Vagina (tissue), 2 donors: ENCODE measurements at places on chromosomes 7 and 10. TPM values are rescaled to one million over a fixed set of nuclear protein-coding genes. Genes with fewer than 3 reads are reported as not detected.
A peak's percentile ranks its signal among the peaks of the same experiment; 100 is the strongest.

GRCh38 chr10:8315619-8316021 lies 261.1 kb downstream of the GATA3 start:
- H3K4me1 ChIP-seq: no peaks in the 10 kb centered on the region
- H3K4me3 ChIP-seq: no peak overlapping the region
- no peak overlapping the region for H3K27ac ChIP-seq
- DNase-seq: no peak

- H3K4me1 ChIP-seq: no peaks in the 10 kb centered on the region
- no peak overlapping the region for H3K27ac ChIP-seq
- DNase-seq: no peak
Observed at GRCh38 chr7:84091318-84091717, 103.3 kb downstream of the SEMA3A start.

GRCh38 chr7:157005456-157006204 lies 4.8 kb downstream of the MNX1 start:
- no peak overlapping the region for H3K27ac ChIP-seq
- no peak for DNase-seq
- H3K36me3 ChIP-seq: no peaks in the 10 kb centered on the region
- peaks cover 30% of the 10 kb centered on the region for H3K27me3 ChIP-seq

- peaks cover 26% of the 10 kb centered on the region for H3K4me1 ChIP-seq
- no peaks in the 10 kb centered on the region for H3K36me3 ChIP-seq
- H3K4me3 ChIP-seq: no peak overlapping the region
- no peak overlapping the region for H3K27ac ChIP-seq
- no peak for DNase-seq
Observed at GRCh38 chr10:128062881-128063563, 63.2 kb downstream of the MKI67 start.

ATP5F1C gene
- 188 TPM for total RNA-seq

DNA sequence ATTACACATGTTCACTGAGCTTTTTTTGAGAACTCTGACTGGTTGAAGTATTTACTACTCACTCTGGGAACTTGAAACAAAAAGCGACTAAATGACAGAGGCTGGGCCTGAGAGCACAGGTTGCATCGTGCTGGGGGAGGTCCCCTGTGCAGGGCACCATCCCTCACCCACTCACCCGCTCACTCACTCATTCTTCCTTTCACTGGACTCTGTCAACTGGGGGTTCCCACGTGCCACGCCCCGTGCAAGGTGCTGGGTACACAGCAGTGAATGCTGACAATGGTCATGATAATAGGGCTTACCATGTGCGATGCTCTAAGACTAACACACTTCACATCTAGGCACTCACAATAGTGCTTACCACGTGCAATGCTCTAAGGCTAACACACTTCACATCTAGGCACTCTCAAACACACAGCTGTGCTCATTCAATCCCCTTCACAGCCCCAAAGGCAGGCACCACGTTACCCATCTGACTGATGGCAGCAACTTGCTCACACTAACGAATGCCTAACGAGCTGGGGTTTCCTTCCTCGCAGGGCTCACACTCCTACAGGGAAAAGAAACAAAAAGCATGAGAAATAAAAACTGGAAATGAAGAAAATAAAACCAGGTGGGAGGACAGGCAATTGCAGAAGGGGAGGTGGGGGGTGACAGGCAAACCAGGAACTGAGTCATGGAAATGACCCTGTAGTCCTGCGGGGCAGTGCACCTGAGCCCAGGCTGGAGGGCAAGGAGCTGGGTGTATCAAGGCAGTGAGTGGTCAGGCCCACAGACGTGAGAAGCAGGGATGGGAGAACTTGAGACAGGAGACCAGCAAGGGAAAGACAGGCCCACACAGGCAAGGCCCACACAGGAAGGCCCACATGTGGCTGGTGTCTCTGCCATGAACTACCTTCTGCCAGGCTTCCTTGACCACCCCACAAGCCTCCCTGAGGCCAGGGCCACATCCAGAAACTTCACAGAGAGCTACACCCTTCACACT lies 147.0 kb upstream of the FAM20C start:
- no peak overlapping the region for H3K27ac ChIP-seq
- no peak overlapping the region for H3K4me3 ChIP-seq
- no peaks in the 10 kb centered on the region for H3K4me1 ChIP-seq

EGFR gene
- total RNA-seq: 130 TPM

DNA sequence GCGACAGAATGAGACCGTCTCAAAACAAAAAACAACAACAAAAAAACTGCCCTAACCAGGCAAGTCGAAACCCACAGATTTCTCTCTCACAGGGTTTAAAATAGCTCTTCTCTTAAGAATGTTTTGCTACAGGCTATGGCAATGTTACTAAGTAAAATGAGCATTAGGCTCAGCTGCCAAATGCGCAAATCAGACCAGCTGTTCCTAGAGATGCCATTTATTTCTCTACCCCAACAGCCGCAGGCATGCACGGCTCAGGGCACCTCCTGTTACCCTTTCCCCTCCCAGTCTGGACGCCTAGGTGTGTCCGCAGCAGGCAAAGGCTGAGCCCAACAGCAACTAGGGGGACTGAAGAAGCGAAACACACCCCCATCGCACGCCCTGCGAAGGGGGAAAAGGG lies 168.3 kb upstream of the MBL2 start:
- H3K4me1 ChIP-seq: no peaks in the 10 kb centered on the region
- no peak overlapping the region for H3K27ac ChIP-seq
- H3K36me3 ChIP-seq: no peaks in the 10 kb centered on the region
- no peak overlapping the region for H3K4me3 ChIP-seq

GRCh38 chr10:31635009-31635408 lies 293.6 kb downstream of the ARHGAP12 start:
- no peak for DNase-seq
- no peaks in the 10 kb centered on the region for H3K36me3 ChIP-seq
- no peak overlapping the region for H3K27ac ChIP-seq
- no peaks in the 10 kb centered on the region for H3K4me1 ChIP-seq
- no peak overlapping the region for H3K4me3 ChIP-seq
- no peaks in the 10 kb centered on the region for H3K27me3 ChIP-seq

ZNF365 gene
- 0.74 TPM for total RNA-seq

DNA sequence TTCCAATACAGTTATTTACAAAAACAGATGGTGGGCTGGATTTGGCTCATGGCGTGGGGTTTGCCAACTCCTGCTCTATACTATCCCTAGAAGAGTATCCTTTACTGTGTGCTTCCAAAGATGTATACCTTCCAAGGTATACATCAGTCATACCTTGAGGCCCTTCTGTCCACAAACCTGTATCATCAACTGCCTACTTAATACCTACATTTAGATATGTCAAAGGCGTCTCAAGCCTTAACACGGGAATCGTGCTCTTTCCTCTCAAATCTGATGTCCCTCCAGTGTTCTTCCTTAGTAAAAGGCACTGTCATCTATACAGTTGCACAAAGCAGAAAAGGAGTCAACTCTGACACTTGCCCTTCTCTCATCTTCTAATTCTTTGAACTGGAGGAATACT lies 36.9 kb downstream of the NAMPT start:
- no peaks in the 10 kb centered on the region for H3K4me1 ChIP-seq
- H3K27me3 ChIP-seq: no peaks in the 10 kb centered on the region
- no peak for DNase-seq
- H3K27ac ChIP-seq: no peak overlapping the region
- H3K4me3 ChIP-seq: no peak overlapping the region
- H3K36me3 ChIP-seq: peaks cover 17% of the 10 kb centered on the region

DNA sequence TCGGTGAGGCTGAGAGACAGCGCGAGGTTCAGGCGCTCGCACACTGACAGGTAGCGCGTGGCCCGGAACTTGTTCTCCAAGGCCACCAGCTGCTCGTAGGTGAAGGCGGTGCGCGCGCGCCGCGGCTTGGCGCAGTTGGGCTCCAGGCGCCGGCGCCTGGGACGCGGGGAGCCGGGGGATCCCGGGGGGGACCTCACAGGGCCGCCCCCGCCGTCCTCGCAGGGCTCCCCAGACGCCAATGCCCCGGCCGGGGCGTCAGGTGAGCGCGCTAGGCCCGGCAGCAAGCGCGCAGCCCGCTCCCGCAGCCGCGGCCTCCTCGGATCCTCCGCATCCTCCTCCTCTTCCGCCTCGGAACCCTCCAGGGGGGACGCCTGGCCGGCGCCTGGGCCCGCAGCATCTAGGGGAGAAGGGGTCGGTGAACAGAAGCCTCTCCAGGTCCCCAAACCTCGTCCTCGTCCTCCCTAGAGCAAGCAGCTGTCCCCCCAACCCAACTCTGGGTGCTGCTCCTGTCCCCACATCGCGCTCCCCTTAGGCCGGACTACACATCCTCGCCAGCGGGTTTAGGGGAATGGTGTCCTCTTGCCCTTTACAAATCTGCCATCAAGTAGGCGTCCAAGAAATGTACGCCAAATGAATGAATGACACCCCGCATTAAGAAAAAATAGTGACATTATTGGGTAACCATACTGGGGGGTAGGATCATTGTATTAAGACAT lies 1.9 kb downstream of the NKX1-2 start:
- H3K27ac ChIP-seq: no peak overlapping the region
- H3K27me3 ChIP-seq: peaks cover 5% of the 10 kb centered on the region
- H3K4me1 ChIP-seq: peaks cover 37% of the 10 kb centered on the region
- H3K4me3 ChIP-seq: peak overlapping the region; percentile 8

IFT22 gene
- 15.2 TPM for total RNA-seq

DNA sequence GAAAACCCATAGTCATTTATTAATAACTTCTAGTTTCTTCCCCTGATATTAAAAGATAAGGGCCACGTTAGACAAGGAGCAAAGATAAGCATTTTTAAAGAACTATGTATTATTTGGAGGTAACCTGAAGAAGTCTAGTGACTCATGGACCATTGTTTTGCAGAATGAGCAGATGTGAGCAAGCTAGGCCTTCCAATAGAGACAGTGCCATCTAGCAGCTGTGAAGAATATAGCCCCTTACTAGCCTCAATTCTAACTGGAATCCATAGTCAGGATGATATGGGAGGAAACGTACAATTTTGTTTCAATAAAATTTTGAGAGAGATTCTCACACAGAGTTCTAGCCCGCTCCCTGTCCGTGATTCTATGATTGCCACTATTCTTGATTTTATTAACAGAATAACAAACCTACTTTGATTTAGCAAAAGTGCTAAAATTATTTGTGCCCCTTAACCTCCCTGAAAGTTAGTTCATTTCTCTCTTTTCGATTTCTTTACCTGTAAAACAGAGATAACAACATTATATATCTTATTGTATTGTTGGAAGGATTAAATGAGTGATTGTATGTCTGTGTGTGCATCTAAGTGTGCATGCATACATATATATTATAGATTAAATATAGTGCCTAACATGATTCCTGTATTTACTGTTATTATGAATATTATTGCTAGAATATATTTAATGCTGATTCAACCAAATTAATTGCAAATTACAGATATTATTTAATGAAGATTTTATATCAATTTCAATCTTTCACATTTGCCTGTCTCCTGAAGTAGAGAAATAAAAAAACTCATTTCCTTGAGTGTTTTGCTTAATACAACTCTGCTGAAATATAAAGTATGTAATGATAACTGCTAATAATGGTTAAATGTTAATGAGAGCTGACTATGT lies 22.7 kb downstream of the FAM237B start:
- no peak overlapping the region for H3K4me3 ChIP-seq
- no peaks in the 10 kb centered on the region for H3K4me1 ChIP-seq
- H3K36me3 ChIP-seq: no peaks in the 10 kb centered on the region
- H3K27ac ChIP-seq: no peak overlapping the region
- no peaks in the 10 kb centered on the region for H3K27me3 ChIP-seq
- DNase-seq: no peak

DNA sequence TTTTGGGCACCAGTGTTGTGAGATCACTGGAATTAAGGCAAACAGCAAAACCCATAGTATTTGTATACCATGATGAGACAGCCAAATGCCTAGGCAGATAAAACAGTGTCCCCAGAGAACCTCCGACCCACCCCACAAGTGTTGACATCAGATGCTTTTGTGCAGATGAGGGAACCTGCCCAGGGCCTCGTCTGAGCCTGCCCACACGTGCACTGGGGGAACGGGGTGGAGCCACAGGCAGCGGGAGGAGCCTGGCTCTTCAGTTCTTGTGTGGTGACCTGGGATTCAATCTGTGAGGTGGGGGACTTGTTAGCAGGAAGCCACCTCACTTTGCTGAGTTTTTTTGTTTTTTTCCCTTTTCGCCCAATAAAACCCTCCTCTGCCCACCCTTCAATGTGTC lies 33.4 kb upstream of the OPTN start:
- no peak overlapping the region for H3K4me3 ChIP-seq
- no peaks in the 10 kb centered on the region for H3K36me3 ChIP-seq
- H3K27me3 ChIP-seq: no peaks in the 10 kb centered on the region
- no peak overlapping the region for H3K27ac ChIP-seq

LIPF gene
- not detected for total RNA-seq

DNA sequence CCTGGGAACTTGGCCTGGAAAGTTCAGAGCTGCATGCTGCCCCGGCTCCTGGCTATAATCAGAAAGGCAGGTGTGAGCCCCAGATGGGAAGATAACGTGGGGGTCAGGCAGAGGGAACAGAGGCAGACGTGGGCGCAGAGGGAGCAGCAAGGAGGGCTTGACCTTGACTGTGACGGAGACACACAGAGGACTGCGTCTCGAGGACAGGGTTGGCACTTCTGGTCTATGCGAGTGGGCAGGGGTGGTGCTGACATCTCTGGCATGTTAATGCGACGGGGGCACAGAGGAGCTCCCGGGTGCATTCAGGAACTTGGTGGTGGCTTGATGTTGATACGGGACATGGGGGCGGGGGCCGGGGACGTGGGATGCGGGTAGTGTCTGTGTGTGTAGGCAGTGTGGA lies 232.1 kb upstream of the GRB10 start:
- H3K4me1 ChIP-seq: peaks cover 3% of the 10 kb centered on the region
- DNase-seq: peak; percentile 95
- H3K36me3 ChIP-seq: no peaks in the 10 kb centered on the region

DNA sequence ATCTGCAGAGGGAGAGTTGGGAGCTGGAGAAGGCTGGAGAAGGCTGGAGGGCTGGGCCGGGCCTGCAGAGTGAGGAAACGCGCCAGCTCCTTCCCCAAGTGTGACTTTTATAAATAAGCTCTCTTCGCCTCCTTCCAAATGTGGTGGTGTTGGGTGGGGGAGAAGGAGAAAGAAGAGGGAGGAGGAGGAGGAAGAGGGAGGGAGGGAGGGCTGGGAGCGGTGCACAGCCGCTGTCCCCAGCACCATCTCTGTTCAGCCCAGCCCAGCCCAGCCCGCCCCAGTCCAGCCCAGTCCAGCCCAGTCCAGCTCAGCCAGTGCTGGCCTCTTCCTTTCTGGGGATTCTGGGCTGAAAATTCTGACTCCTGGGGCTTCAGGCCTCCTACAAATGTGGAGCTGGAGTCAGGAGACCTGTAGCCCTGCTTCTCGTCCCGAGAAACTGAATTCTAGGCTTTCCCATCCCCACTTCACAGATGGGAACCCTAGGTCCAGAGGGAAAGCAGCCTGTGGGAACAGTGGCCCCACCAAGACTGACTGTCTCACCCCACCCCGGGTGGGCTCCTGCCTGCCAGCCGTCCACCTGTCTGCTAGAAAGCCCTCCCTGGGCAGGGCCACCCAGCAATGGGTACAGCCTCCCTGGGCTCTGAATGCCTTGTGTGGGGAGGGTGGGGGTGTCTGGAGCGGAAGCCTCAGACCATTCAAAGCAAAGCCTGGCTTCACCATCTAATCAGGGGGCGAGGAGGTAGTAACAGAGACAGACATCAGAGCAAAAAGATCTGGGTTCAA lies 2.3 kb downstream of the STX1A start:
- no peaks in the 10 kb centered on the region for H3K27me3 ChIP-seq
- peak overlapping the region; percentile 71 for H3K27ac ChIP-seq
- H3K4me3 ChIP-seq: no peak overlapping the region
- peaks cover 46% of the 10 kb centered on the region for H3K4me1 ChIP-seq
- DNase-seq: no peak

- H3K36me3 ChIP-seq: no peaks in the 10 kb centered on the region
- DNase-seq: no peak
Observed at GRCh38 chr10:124130198-124130900, 37.0 kb upstream of the CHST15 start.
